ENCODE measurements at places on chromosomes 1 and 21.

DNA sequence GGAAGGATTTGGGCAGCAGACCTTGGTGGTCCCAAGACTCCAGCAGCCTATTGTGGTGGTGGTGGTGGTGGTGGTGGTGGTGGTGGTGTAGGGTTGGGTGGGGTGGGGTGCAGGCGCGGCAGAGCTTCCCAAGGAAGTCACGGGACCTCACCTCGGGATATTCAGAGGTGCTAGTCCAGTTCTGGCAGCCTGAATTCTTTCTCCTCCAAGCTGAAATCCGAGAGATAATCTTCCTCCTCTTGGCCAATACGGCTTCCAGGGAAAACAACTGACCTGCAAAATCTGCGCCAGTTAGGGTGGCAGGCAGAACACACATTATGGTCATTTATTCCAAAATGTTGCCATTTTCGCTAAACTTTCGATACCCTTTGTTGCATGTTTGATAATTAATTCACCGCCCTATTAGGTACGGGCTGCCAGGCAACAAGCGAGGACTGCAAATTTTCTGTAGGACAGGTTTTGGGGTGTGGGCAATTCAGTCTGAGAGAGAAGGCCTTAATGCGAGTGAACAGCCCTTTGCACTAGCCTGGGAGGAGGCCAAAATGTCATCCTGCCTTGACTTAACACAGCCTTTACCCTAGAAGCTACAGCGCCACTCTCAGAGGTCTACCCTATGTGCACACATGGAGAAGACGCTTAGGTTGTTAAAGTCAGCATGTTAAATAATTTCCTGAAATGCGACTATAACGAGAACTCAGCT is 33.2 kb upstream of the BSDC1 start:
- DNase-seq: no peak

DNA sequence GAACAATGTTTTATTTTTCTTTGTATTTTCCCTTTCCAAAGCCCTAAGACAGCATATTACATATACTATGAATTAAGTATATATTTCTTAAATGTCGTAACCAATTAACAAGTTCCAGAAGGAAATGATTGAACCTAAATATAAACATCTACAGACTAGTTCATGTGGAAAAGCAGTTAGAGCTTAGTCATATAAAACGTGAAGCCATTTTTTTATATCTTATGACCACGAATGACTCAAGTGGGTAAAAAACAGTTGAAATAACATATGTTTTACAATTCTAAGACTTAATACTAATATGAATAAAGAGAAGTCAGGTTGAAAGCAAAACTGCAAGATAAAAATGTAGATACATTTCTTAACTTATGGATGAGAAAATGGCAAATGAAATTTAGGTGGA is 307.3 kb downstream of the BRINP3 start:
- DNase-seq: no peak

DNA sequence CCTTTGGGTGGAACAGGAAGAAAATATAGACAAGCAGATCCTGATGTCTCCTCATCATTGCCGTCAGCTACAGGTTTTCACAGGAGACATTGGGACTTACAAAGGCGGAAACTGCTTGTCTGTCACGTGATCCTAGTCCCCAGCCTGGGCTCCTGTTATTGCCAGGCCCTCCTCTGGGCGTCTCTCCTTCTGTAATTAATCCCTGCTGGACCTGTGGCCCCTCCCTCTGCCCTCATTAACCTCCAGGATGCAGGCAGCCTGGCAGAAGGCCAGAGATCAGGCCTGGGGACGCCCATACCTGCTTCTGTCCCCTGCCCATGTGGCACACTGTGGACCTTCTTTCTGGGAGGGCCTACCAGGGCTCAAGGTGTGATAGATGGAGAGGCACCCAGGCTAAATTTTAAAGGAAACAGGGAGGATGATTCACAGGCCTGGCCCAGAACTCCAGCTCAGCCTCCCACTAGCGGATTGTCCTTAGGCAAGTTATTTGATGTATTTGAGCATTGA is 2.4 kb downstream of the S100A5 start:
- no peak for DNase-seq

DNA sequence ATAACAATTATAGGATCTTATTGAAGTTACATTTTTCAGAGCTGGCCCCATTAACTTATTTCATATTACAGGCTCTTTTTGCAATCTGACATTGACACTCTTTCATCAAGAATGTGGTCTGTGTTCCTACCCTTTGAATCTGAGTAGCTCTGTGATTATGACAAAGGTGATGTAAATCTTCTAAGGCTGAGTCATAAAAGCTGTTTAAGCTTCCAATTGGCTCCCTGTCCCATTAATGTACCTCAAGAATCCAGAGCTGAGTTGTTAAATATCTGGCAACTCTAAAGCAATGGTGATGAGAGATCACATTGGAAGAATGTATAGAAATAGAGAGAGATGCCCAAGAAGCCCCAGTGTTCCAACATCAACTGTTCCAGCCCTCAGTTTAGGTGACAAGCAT is 178.5 kb upstream of the DEPDC1 start:
- no peak for DNase-seq

DNA sequence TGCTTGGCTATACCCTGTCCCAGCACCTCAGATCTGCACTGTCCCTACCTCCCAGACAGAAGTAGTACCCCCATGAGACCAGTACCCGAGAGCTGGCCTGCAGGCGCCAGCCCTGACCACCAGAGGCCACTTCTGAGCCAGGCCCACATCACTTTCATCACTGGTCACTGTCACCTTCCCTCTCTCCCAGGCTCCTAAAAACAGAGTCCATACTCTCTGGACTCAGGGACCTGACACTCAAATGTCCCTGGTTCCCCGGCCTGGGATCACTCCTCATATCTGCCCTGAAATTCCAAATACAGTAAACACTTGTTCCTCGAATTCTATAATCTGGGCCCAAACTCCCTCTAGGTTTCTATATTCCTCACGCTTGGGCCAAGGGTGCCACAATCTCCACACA is 18.7 kb downstream of the TMEM53 start:
- DNase-seq: no peak

DNA sequence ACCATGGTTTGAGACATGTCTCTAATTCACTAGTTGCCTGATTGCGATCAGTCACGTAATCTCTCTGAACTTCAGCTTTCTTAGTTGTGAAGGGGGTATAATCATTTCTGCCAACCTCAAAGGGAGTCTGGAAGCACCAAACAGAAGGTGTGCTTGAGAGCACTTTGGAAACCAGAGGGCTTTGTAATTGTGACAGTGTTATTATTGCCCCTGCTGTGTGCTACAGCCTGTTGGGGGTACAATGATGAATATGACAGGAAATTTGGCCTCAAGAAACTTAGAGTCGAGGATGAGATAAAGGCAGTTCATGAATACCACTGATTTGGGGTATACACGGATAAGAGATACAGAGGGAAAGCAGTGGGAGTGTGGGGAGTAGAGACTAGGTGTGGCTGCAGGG is 150.2 kb upstream of the CD34 start:
- no peak for DNase-seq

- DNase-seq: no peak
Measured at GRCh38 chr1:50972766-50973165, 2.7 kb downstream of the CDKN2C start.

DNA sequence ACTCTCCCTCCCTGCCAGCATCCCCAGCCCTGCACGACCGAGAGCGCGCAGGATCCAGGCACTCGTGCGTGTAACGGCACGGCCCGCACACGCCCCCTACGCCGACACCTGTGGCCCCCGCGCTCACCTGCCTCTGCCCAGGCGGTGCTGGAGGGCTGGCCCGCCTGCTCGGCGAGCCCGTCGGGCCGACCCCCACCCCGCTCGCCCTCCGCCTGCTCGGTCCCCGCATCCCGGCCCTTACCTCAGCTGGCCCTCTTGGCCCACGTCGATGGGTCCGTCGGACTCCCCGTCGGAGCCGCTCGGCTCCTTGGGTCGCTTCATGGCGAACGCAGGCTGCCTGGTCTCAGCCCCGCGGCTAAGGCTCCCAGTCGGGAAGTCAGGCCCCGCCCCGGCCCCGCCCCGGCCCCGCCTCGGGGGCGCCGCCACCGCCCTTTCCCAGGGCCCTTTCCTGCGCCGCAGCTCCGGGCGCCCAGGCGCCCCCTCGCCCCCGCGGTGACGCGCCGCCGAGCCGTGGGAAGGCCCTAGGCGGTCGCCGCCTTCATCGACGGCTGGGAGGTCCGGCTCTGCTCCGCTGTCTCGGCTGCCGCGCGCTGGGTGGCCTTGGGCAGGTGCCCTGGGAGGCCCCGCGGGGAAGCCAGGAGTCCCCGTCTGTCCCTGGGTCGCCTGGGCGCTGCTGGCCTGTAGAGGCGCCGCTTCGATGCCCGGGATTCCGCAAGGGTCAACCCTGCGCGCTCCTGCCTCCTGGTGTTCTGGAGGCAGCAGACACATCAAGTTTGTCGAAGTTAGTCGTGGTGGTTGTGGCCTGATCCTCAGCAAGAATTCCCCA is at the start of gene HEYL:
Gene HEYL, minus strand, starts transcription at position 339 of the 826 bp plus-strand sequence. Its CDS starts 18 bp downstream, at position 321.
- DNase-seq: no peak

DNA sequence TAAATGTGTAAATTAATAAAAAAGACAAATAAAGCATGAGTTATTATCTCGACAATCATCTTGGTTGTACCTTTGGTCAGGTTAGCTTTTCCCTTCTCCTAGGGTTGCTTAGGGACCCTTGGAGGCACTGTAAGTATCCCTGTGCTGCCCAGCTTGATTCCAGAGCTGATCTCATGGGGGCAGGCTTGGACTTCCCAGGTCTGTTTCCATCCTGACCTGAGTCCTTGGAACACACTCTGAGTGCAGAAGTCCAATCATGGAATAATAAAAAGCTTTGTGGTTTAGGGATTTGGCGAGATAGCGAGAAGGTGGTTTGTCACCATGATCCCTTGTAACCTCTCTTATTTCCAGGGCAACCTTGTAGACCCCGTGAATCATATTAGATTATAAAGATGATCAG is 18.7 kb upstream of the PAPPA2 start:
- no peak for DNase-seq

DNA sequence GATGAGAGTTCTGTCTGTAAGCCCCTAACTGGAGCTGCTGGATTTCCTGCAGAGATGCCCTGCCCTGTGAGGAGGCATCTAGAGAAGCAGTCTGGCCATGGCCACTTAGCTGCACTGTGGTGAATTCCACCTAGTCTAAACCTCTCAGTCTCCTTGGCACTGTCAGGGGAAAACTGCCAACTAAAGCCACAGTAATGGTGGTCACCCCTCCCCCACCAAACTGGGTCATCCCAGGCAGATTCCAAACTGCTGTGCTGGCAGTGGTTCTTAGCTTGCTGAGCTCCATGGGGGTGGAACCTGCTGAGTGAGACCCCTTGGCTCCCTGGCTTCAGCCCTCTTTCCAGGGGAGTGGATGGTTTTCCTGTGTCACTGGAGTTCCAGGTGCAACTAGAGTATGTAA is 740.6 kb downstream of the RWDD3 start:
- DNase-seq: no peak

DNA sequence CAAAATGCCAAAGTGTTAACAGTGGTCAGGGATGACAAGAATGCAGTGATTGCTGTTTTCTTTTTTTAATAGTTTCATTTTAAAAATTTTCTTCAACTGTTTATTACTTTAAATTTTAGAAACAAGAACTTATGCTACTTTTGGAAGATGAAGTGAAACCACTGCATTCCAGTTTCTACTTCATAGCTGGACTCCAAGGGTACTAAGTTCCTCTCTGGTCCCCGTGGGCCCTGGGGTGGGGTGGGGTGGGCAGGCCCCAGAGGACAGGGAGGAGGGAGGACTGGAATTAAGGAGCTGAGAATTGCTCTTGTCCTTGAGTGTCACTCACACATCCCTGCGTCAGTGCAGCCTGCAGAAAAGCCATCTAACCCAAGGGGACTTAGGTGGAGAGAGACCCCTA is 97.3 kb downstream of the RAVER2 start:
- no peak for DNase-seq
